ENCODE measurements at places on chromosomes 1 and 21.

DNA sequence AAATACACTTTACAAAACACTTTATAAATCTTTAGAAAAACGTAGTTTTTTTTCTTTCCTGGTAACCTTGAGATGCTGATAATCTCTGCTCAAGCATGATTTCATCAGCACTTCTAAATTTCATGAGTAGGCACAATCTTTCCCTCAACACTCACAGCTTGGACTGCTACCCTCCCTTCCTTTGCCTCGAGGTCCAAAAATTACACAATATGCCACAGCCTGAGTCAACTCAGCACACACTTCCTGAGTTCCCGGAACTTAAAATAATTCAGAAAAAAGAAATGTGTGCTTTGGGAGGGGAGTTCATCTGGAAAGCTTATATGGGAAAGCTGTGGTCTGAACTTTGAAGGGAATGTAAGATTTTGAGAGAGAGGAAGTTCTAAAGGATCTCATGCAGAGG is 5.9 kb downstream of the CLCA2 start:
- DNase-seq = no peak

DNA sequence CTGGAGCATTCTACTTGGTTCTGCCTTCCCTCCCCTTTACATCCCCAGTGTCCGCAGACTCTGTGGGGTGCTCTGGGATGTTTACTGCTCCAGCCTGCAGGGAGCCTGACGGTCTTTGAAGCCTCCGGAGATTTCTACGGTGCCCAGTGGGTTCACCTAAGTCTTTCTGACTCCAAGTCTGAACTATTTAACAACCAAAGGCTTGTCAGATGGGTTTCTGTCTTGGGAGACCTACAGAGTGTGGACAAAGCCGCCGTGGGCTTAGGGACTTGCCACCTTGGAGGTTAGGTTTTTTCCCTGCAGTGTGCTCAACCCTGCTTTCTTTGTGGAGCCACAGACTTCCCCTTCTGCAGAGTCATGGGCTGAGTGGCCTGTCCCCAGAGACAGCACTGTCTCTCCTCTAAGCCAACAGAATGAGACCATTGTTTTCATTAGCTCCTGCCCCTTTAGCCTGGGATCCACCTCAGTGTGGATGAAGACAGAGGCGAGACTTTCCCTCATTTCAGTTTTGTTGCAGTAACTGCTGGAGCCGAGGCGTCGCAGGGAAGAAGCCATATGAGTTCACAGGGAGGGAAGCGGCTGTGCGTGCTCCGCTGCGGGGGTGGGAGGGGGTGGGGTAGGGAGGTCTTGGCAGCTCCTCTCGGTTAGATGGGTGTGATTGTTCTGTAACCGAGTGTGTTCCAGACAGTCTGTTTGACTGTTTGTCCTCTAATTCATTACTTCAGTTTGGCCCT is 120.7 kb downstream of the CNIH3 start:
- DNase-seq = no peak

DNA sequence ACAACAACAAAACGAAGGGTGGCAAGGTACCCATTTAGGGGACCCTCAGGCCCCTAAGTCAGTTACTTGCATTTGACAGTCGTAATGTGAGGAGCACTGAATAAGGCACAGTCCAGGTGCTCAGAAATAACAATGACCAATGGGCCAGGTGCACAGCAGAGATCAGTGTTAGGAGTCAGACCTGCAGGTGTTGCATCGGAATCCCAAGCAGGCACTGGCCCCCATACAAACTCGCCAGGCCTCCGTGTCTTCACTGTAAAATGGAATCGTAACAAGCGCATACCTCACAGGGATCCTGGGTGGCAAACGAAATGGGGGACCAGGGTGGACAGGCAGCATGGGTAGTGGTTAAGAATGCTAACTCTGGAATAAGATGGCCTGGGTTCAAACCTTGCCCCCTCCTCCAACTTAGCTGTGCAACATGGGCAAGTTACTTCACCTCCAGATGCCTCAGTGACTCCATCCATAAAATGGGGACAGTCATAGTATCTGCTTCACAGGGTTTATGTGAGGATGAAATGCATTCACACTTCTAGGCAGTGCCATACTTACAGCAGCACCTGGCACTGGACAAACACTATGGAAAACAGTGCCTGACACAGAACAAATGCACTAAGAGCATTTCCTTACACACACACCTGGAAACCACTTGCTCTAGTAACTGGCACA is 20.2 kb downstream of the RCAN1 start:
- no peak for DNase-seq

DNA sequence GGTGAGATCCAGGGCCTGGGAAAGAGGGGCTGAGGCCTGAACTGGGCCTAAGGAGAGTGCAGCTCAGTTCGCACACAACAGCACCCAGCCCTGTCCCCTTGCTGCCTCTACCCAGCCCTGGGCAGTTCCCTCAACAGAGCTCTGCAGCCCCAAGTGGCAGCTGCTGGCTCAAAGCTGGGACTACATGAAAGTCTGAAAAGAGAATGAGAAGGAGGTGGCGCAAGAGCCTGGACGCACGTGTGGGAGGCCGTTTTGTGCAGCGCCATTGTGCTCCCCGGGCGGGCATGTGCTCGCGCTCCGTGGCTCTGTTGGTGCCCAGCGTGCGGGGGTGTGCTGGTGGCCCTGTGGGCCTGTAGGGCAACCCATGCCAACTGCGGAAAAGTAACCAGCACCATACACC is 10.3 kb downstream of the GPR37L1 start:
- DNase-seq = no peak

GRCh38 chr1:42815941-42816584 is 859 bp upstream of the ERMAP start:
- no peak for DNase-seq

DNA sequence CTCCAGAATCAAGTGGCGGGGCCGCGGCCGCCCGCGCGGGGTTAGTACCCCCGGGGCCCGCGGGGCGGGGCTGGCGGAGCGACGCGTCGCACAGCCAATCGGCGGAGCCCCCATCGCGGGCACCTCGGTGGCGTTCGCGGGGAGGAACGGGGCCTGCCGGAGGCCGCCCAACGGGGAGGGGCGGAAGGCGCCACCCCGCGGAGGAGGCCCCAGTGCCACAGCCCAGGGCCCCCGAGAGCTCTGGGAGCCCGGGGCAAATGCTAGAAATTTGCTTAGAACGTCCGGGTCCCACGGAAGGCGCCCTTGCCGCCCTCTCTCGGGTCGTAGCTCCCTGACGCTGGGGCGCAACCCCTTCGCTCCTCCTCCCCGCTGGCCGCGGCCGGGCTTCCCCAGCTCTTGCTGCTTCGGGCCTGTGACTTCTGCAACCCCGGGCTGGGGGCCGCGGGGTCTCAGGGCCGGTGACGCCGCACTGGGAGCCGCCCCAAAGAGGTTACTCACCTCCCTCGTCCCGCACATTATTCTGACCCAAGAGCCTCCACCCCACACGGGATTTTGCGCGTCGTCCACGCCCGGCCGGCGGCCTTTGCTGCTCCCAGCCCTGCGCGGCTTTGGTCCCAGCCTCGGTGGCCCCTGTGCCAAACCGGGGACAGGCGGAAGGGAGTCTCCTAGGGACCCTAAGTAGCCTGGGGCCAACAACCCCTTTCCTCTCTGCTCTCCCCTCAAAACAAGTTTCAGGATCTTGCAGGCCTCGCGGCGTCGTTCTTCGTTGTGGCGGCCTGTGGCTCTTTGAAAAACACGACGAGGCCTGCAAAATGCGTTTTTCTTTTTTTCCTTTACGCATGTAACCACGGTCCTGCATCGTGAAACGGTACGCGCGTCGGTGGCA is at the start of gene RUNX3:
Gene RUNX3, minus strand, starts transcription at position 17 of the 886 bp plus-strand sequence. CDS start 408 bp downstream, outside the sequence.
- DNase-seq = peak; percentile 71

- peak; percentile 15 for DNase-seq
Measured at GRCh38 chr1:177142791-177143271, 21.7 kb downstream of the ASTN1 start.

DNA sequence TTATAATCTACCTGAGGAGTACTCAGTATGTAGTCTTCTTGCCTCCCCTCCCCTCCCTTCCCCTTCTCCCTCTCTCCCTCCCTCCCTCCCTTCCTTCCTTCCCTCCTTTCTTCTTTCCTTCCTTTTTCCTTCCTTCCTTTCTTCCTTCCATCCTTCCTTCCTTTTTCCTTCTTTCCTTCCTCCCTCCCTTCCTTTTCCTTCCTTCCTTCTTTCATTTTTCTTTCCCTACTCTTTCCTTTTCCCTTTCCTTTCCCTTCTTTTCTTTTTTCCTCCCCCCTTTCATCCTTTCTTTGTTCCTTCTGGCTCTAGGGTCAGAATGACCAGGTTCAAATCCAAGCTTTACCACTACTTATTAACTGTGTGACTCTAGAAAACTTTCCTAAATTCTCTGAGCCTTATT is 48.5 kb upstream of the HAO2 start:
- no peak for DNase-seq

DNA sequence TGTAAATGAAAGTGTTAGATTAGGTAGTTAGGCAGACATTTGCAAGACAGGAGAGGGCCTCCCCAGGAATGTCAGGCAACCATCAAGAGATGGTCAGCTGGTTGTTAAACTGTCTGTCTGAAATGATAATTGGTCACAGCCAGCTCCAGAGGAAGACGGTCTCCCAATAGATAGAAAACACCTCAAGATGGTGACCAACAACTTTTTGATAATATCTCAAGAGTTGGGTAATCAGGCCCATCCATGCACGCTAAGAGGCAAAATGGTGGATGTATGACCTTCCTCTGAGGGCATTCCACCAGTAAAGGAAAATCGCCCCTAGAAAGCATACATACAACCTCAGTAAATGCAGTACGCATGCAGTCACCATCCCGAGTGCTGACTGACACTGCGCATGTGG is 118.2 kb downstream of the MAP3K21 start:
- no peak for DNase-seq

DNA sequence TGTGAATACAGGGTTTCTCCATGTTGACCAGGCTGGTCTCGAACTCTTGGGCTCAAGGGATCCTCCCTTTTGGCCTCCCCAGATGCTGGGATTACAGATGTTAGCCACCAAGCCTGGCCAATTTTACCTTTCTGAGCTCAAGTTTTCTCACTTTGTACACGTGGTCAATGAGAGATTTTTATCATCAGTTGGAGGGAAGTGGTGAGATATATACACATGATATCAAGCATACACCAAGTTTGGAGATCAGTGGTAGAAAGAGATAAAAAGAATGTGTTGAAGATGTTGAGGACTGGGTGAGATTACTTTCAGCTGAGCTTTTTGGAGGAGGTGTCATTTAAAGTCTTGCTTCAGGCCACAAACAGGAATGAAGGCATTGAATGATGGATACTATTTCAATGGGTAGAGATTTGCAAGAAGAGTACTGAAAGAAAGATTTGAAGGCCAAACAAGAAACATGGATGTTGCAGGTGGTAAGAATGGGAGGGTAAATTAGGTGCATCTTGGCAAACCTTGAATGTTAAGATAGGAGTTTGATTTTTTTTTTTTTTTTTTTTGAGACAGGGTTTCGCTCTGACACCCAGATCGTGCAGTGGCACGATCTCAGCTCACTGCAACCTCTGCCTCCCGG is 3.0 kb upstream of the SESN2 start:
- DNase-seq = no peak

DNA sequence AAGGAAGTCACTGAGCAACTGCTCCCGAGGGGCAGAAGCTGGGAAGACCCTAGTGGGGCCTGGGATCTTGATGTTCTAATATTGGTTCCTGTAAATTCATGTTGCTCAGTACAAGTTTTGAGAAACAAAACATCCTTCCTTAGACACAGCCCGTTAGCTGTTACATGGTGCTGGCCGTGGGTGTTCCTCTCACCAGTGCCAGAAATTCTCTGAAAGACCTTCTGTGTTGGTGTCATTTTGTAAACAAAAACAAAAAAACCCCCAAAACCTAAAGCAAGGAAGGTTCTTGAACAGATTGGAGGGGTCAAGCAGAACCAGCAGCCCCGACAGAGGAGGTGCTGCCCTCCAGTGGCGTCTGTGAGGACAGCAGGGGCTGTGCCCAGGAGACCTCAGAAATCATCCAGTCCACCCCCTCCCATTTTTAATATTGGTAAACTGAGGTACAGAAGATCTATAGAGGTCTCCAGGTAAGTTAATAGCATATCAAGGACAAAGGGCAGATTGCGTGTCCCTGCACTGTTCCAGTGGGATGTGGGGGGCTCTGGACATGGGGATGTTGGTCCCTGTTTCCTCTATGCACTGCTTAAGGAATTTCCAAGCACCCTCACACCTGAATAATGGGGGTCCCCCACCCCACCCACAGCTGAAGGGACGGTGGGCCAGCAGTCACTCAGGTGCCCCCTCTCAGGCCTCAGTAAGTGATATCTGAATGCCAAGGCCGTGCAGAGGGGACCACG is 38.2 kb downstream of the SLC2A7 start:
- peak; percentile 65 for DNase-seq

- no peak for DNase-seq
Measured at GRCh38 chr1:97262842-97263241, 541.3 kb downstream of the PTBP2 start.

GRCh38 chr21:28516021-28516420 is 476.7 kb downstream of the LTN1 start:
- DNase-seq = no peak
